ENCODE measurements at places on chromosomes 6 and 20.

DNA sequence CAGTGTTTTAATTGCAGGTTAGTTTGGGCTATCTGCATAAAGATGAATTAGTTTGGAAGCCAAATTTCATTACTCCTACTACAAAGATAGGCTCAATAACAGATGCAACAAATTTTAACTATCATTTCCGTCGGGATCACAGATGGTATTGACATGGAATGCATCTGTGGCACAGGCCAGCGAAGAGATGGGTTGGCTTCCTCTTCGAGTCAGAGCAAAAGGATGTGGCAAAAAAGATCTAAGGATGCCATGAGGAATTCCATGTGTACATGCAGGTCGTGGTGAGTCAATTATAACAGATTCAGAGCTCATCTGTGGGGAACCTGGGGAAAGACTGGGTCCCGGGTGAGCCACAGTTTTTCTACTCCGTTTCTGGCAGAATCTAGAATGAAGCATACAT lies 83.0 kb upstream of the CITED2 start:
- no peak for DNase-seq

DNA sequence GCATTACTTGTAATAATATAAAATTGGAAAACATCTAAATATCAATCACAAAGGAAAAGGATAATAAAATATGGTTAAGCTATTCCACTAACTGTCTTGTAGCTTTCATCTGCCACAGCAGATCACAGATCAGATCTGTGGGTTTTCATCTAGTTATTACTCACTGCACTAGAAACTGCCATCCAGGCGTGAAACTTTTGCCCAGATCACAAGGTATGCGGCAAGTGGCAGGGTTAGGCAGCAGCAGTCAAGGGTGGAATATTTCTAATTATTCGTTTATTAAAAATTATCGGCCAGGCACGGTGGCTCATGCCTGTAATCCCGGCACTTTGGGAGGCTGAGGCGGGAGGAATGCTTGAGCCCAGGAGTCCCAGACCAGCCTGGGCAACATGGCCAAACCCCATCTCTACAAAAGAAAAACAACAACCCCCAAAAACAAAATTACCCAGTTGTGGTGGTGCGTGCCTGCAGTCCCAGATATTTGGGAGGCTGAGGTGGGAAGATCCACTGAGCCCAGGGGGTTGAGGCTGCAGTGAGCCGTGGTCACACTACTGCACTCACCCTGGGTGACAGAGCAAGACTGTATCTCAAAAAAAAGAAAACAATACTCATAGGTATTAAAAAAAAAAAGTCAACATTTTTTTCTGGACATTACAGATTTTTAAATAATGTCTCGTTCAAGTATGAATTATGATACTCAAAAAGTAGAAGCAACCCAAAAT lies 32.1 kb downstream of the BEND3 start:
- DNase-seq, result no peak

GRCh38 chr6:16483315-16483875 lies 245.0 kb downstream of the GMPR start:
- no peak for DNase-seq

DNA sequence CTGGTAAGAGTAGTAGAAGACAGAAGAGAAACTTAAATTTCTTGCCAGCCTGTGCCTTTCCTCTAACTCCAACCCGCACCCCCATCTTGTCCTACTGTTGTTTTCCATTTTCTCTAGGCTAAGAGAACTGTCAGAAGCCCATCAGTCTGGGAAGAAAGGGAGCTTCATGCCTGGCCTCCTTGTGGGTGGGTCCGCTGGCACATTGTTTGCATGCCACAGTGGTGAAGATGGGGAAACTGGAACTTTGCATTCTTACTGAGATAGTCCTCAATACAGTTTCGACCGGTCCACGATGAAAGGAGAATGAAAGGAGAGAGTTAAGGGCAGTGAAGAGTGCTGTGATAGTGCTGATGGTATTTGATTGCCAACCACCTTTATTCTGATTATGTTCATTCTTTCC lies 103.1 kb downstream of the TCP11 start:
- no peak for DNase-seq

DNA sequence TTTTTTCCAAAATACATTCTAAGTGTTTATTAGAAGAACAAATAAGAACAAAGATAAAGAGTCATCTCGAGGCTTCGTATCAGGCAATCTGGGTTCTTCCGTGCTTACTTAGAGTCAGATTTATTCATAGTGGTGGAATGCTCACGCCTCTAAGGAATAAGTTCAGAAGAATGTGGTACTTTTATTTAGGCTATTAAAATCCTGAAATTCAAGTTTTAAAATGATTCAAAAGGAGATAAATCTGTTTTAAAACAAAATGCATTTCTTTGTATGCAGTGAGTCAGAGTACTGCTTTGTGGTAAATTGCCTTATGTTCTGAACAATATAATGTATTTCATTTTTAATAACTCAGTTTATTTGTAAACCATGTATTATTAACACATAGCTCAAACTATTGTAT lies 89.1 kb downstream of the FUT9 start:
- DNase-seq, result no peak

DNA sequence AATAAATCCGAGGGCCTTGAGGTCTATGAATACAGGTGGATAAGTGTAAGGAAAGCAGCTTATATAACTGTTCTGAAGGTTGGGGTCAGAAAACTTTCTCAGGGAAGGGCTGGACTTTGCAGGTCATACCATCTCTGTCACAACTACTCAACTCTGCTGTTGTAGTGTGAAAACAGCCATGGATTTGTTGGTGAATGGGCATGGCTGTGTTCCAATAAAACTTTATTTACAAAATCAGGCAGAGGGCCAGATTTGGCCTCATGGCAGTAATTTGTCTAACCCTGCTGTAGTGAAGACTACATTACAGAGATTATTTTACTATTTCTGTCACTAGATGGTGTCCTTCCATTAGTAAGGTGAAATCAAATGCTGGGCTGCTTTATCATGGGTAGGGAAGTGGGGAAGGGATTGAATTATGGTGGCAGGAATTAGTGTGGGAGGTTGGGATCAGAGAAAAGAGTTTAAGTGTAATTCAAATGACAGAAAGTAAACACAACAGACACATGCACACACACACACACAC lies 409.6 kb upstream of the CHD6 start:
- no peak for DNase-seq

DNA sequence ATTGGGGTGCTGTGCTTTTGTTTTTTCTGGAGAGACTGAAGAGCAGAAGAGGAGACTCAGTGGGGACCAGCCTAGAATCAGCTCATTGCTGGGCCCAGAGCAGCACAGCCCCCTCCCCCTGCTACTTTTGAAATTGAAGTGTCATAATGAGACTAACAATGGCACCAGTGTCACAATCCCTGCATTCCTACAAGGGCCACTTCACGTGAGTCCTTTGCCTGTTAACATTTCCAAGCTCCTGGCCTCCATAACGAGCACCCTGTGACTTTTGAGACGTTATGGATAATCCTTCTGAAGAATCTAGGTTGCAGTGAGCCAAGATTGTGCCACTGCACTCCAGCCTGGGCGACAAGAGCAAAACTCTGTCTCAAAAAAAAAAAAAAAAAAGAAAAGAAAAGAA lies 41.7 kb downstream of the CNBD2 start:
- DNase-seq, result no peak

DNA sequence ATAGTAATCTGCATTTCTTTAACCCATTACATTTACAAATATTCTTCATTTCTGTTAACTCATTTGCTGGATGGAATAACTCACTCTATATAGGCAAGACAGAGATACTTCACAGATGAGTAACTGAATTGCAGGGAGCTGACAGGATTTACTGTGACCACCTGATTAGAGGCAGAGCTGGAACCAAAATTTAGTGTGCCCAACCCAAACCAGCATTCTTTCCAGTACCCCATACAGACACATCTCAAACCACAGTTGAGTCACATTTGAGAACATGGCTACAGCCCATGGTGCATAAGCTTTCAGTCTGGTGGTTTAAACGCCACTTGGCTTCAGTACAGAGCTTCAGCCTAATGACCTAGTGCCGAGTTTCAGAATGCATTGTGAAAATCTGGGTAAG lies 138.4 kb upstream of the TENT5A start:
- no peak for DNase-seq

DNA sequence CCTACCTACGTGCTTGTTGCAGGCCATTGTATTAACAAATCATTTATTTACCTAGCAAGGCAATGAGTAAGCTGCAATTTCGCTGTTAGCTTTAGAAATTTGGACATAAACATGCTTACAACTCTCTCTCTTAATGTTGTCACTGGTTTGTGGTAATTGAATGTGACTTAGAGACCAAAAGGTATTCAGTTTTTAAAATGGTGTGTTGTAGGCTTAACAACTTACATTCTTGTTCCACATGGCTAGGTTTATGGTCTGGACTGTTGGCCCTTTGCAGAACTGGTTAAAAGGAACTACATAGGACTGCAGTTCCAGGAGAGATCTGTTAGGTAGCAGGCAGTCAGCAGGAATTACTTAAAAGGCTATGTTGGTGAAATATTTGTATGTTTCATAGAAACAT lies 10.3 kb upstream of the CTAGE9 start:
- DNase-seq, result no peak
